Mucosa of descending colon (tissue), 3 donors: ENCODE measurements at places on chromosomes 13 and 19. TPM values are rescaled to one million over a fixed set of nuclear protein-coding genes. Genes with fewer than 3 reads are reported as not detected.

IL4I1 gene
- 1.6 TPM for total RNA-seq

NLRP7 gene
- 0.12 TPM for total RNA-seq

ATP4B gene
- total RNA-seq = not detected

SPATA13 gene
- total RNA-seq = 35.2 TPM

OR7D2 gene
- total RNA-seq = not detected
